ENCODE measurements at places on chromosomes 4 and X.

- peak; percentile 20 for DNase-seq
These were observed 49.5 kb downstream of the PHEX start for GRCh38 chrX:22081475-22082092.

- no peak for DNase-seq
These were observed 1428.0 kb downstream of the PCDH7 start for GRCh38 chr4:32148111-32148666.

GRCh38 chr4:161522031-161522430 lies 641.8 kb downstream of the FSTL5 start:
- no peak for DNase-seq

- DNase-seq = no peak
These were observed 294.9 kb upstream of the PRPS2 start for GRCh38 chrX:12496343-12496742.

DNA sequence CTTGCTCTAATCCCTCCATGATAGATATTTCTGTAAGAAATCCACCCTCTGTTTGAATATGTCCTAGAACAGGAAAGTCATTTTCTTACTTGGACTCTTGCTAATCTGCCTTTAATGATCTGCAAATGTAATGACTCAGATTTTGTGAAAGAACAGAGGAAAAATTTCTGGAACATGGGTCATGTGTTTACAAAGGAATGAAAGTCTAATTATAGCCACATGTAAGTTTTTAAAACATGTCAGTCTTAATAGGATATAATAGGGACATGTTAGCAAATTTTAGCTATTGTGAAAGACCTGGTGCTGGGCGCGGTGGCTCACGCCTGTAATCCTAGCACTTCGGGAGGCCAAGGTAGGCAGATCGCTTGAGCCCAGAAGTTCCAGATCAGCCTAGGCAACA lies 47.6 kb downstream of the GRK4 start:
- DNase-seq = peak; percentile 81

GRCh38 chr4:96035727-96036126 lies 195.8 kb downstream of the PDHA2 start:
- no peak for DNase-seq

DNA sequence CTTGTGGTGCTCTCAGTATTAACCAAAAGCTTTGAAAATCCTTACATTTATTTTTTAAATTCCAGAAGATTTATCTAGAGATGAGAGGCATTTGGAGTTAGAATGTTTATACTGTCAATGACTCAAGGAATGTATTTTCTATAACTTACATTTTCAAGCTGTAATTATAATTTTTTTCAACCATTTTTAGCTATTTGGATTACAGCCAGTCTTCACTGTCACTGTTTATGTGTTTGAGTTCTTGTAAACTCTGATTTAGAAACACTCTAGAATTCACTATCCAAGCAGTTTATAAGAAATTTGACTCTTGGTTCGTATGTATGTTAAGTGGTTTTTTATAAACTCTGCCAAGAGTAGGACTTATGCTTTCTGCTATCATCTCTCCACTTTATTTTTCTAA lies 36.7 kb upstream of the GUCY1A1 start:
- peak; percentile 80 for DNase-seq

GRCh38 chrX:120456973-120457372 lies 12.1 kb downstream of the LAMP2 start:
- DNase-seq = peak; percentile 45

GRCh38 chrX:99887918-99888317 lies 522.2 kb downstream of the PCDH19 start:
- DNase-seq = no peak

DNA sequence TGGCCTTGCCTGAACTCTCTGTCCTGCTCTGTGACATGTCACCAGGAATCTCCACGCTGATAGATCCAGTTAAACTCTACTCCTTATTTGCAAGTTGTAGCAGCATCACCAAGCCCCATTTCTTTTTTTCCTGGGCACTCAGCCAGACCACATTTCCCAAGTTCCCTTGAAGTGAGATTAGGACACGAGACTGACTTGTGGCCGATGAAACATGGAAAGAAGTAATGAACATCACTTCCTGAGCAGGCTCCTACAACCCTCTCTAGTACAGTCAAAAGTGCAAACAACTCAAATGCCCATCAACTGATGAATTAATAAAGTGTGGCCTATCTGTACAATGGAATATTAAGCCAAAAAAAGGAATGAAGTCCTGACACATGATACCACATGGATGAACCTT lies 74.6 kb downstream of the MAP3K15 start:
- DNase-seq = peak; percentile 9

- DNase-seq = no peak
These were observed 2.9 kb downstream of the CNGA2 start for GRCh38 chrX:151737494-151737893.

DNA sequence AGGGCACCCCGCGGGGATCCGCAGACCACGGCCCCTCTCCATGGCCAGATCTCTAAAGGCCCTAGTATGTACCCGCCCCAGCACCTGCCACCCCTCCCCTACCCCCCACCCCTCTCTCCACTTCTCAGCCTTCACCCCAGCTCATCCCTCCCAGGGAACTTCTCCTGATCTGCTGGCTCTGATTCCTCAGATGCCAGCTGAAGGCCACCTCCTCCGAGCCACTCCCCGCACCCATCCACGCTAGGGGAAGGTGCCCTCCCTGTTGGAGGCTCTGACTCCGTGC lies 11.9 kb downstream of the PSAPL1 start:
- DNase-seq = no peak

GRCh38 chrX:124931241-124931640 lies 388.4 kb upstream of the TEX13C start:
- no peak for DNase-seq

- DNase-seq = no peak
These were observed 108.7 kb upstream of the PAK3 start for GRCh38 chrX:110987292-110987691.

- no peak for DNase-seq
These were observed 54.3 kb downstream of the LRBA start for GRCh38 chr4:150960818-150961217.

DNA sequence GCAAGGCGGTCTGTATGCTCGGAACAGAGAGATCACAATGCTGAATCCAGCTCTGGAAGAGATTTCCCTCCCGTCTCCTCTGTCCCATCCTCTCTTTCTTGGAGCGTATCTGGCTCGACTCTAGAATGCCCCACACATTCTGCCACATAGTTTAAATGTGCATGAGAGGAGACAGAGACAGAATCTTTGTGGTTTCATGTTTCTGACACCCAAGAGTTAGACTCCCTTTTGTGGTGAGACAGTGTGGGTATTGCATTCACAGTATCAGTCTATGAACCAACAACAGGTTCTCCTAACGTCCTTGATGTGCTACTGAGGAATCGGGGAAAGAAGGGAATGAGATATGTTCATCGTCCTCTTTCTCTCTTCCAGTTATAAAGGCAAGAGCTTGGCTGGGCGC lies 25.3 kb downstream of the FAM47E start:
- DNase-seq = no peak

GRCh38 chr4:45663003-45663402 lies 460.9 kb downstream of the GABRG1 start:
- DNase-seq = peak; percentile 19

- DNase-seq = no peak
These were observed 74.5 kb upstream of the EOLA2 start for GRCh38 chrX:150012647-150013381.

GRCh38 chrX:46812445-46812844 lies 24.4 kb upstream of the RP2 start:
- DNase-seq = no peak

DNA sequence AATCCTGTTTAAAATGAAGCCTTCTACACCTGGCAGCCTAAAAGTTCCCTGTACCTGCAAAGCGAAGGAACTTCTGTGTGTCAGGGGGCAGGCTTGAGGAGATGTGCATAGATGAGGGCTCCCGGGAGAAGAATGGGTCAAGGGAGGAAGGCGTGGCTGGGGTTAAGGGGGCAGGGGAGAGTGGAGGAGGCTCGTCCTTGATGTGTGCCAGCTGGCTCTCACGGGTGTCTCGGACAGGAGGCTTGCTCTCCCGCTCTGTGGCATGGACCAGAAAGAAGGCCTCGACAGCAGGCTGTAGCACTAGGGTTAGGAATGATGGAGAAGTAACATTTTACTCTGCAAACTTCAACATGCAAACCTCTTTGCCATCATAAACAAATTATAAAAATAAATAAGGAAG lies 104.6 kb upstream of the HSD17B10 start:
- no peak for DNase-seq

- DNase-seq = no peak
These were observed 1.8 kb downstream of the PROM1 start for GRCh38 chr4:16082041-16082425.

GRCh38 chr4:186627226-186627865 lies 72.0 kb upstream of the MTNR1A start:
- DNase-seq = no peak

DNA sequence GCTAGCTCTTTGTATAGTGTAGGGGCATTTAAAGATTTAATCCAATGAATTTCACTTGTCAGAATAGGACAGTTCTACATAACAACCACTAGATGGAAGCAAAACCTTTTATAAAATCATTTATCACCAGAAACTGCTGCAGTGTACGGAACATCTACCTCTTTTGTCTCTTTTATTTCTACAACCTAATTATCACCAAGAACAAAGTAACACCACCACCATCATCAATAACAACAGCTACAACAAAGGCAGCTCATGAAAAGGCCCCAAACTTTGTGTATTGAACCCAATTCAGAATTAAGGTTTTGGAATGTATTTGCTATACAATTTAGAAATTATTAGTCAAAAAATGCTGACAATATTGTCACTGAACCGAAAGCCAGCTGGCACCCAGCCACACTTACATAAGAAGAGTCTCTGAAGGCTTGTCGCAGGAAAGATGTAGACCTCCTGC lies 260.9 kb upstream of the RPS6KA3 start:
- DNase-seq = no peak

- DNase-seq = no peak
These were observed 31.9 kb downstream of the FAT4 start for GRCh38 chr4:125346616-125347015.

- DNase-seq = no peak
These were observed 853.4 kb downstream of the STIM2 start for GRCh38 chr4:27714073-27714472.

- DNase-seq = no peak
These were observed 49.5 kb downstream of the IQCM start for GRCh38 chr4:149766135-149766534.

DNA sequence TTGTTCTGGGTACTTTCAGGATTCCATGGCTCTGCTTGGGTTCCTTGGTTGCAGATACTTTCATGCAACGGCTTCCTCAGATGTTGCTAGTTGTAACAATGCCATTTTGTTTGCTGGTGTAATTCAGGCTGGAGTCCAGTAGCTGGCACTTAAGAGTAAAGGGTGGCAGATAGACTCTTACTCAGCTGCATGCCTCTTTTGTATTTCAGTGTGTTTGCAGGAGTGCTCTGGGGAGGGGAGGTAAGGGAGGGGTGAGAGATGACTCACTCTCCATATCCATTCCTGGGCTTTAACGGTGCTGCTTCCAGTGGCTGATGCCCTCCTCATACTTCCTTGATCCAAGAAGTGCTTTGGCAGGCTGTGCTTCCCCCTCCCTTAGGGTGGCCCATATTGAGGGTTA lies 155.2 kb downstream of the ZNF330 start:
- DNase-seq = peak; percentile 74

DNA sequence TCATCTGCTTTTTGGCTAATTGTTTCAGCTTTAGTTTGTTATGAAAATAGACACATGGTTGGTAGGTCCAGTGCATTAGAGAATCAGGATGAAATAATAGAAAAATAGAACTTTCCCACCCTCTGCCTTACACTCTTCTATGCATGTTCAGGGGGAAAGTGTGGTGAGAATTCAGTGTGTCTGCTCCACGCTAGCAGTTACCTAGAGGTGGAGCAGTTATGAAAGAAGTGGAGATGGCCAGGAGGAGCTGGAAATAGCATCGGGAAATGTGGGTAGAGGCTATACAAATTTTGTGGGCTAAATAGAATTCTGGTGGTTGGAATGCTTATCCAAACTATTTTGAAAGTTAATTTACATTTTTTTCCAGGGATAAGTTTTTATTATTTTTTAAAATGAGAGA lies 91.4 kb upstream of the MAD2L1 start:
- DNase-seq = no peak

DNA sequence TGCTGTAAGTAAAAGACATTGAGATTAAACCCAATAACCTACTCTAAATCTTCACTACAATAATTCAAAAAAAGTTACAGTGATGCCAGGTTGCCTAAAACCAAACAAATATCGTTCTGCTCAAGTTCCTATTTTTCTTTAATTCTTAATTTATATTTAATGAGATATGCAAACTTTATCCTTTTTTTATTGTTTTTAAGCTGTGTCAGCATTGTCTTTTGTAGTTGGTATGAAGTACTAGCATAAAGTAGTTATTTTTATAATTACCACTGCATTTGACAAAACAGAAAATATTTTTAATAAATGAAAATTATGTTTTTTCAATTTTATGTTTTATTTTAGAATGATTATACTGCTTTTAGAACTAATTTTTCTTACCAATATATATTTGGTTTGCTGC lies 1431.1 kb upstream of the PCDH7 start:
- DNase-seq = no peak

- DNase-seq = no peak
These were observed at the start of gene BGN for GRCh38 chrX:153494541-153495361. TSS of gene BGN (plus strand) at chrX:153494980. CDS start at chrX:153504632, 9,652 bp downstream.

DNA sequence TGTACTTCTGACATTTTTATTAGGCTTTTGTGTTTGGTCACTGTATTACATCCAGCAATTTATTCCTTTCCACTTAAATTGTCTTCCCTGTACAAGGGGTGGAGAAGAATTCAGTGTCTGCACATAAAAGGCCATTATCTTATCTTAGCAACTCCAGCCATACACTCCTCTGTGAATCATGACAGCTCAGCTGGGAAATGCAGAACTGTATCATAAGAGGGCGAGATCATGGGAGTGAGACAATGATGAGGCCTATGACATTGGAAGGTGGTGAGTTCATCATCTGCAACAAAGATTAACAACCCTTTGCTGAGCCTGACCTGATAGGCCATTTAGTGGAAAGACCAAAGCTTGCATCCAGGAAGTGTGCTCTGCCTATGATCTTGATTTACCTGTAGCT lies 33.3 kb downstream of the SLIT2 start:
- DNase-seq = no peak

DNA sequence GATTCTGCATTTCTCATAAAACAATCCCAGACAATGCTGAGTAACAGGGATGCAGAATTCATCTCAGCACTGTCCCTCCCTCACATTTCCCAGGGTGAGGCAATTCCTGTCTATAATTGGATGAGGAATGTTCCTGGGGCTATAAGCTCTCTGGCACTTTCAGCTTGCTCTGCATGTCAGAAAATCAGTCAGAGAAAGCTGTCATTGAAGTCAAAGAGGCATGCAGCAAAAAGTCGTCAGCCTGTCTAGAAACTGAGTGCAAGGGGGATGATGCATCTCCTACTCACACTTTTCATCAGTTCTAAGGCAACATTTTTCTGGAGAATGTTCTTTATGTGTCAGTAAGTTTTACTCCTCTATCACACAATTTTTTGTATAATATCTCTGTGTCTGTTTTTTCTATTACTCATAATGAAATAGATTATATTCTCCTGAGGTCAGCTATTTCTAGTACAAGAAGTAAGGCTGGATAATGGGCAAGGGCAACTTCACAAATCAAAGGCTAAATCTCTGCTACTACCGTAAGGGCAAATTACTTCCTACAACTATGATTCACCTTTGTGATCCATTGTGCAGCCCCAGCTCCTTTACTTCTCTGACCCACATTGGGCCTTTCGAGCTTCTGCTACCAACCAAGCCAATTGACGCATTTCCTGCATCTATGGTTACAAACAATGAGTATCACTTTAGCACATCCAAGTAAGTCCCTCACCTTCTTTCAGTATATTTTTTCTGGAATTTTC lies 56.0 kb downstream of the TASL start:
- DNase-seq = peak; percentile 40

- no peak for DNase-seq
These were observed 642.3 kb upstream of the BOD1L1 start for GRCh38 chr4:14269824-14270223.

- no peak for DNase-seq
These were observed at the start of gene PF4V1 for GRCh38 chr4:73853246-73853704. TSS of gene PF4V1 (plus strand) at chr4:73853296. CDS start at chr4:73853363, 67 bp downstream.

Measured in fibroblast of skin of left quadriceps (primary cell).